ENCODE measurements at places on chromosomes 5 and 9.

DNA sequence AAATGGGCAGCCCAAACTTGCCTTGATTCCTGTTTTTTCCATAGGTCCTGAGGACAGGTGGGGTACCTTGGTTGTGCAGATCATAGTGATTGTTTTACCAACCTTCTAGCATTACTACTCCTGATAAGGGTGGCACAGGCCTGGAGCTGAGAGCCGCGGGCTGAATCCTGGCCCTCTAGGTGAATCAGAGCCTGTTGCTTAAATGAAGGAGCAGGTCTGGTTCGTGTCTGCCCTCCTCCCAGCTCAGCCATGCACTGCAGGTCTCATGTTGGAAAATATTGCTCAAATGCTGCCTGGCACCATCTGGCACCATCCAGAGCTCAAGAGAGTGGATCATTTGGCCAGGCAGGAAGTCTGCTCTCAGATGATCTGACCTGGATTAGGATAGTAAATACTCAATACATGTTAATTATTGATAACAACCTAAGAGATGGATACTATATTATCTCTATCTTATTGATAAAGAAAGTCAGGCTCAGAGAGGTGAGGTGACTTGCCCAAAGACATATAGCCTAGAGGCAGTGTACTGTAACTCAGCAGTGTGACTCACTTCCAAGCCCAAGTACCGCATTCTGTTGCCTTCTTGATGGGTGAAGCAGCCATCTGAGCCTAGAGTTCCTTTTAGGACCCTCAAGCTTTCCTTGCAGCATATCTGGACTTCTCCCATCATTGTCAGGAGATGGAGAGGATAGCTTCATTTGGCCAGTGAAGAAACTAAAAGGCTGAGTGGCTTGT, 104.3 kb upstream of the PITX1 start:
- no peak for DNase-seq

DNA sequence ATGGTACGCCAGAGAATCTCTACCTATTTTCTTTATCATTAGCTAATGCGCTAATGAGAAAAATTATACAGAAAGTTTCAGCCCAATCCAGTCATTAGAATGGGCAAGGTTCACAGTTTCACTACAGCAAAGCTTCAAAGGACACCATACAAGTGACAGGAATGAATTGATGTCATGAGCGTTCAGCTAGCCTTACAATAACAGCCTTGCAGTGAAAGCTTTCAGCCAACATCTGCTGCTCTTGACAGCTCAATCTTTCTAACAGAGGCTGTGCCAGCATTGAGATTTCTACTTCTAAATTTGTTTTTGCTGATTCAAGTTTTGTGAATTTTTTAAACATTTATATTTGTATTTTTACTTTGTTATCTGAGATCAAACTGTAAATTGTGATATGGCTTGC, 302.4 kb upstream of the FAM174A start:
- DNase-seq, result no peak

DNA sequence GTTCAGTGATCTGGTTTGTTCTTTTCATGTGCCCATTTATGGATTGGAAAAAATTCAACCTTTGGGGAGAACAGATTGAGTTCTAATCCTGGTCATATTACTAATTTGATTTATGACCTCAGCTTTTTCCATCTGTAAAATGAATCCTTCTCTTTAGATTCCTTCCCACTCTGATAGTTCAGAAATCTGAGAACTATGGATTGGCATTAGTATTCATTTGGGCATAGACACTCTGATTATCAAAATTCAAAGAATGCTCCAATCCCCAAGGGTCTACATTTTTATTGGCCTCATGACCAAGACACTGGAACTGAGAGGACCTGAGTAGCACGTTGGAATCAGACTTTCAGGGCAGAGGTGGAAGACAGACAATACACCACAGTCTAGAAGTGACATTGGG, 405.9 kb upstream of the PAPPA start:
- no peak for DNase-seq

DNA sequence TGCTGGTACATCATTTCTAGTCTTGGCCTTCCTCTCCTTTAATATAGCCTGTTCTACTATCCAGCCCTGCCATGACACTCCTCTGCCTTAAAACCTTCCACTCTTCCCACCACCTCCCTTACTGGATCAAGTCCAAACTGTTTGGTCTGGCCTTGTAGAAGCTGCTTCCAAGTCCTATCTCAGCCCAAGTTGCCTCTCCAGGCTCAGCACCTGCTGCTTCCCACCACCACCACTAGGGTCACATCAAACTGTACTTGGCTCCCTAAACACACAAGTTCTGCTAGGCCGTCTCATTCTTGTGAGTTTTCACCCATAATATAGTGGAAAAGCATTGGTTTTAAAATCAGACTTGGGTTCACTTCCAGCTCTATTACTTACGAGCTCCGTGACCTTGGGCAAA, 1.4 kb downstream of the NDUFA8 start:
- peak; percentile 39 for DNase-seq

DNA sequence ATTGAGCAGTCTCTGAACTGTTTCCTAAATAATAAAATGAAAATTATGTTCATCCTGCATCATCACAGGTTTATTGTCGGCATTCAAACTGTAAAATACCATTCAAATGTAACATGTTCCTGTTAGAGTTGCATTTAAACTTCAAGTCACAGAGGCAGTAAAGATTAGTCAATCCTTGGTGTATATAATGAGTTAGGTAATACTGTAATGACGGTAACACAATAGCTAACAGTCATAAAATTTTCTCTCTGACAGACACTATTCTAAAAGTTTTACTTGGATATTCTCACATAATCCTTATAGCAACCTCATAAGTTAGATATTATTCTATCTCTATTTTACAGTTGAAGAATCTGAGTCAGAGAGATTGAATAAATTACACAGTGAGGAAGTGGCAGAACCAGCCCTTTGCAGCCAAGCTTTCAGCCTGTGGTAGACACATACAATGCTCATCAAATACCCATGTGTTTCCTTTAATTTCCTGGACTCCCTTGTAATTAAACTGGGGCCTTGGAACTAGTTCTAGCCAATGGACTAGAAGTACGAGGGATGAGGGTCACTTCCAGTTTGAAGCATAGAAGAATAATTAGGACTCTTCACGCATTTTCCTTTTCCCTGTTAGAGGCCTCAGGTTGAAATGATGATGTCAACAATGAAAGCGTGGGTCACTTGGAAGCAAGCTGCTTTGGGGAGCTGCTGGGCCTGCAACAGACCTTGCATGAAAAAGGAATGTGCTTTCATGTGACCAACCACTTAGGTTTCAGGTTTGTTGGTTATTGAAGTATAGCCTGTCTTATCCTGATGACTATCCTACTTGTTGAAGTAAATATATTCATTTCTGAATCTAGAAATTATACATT, 12.3 kb upstream of the CAST start:
- peak; percentile 74 for DNase-seq

GRCh38 chr9:124462739-124463138, 12.5 kb downstream of the ADGRD2 start:
- DNase-seq, result no peak

- no peak for DNase-seq
These were observed 14.4 kb downstream of the ADAMTS19 start for GRCh38 chr5:129474544-129474943.

DNA sequence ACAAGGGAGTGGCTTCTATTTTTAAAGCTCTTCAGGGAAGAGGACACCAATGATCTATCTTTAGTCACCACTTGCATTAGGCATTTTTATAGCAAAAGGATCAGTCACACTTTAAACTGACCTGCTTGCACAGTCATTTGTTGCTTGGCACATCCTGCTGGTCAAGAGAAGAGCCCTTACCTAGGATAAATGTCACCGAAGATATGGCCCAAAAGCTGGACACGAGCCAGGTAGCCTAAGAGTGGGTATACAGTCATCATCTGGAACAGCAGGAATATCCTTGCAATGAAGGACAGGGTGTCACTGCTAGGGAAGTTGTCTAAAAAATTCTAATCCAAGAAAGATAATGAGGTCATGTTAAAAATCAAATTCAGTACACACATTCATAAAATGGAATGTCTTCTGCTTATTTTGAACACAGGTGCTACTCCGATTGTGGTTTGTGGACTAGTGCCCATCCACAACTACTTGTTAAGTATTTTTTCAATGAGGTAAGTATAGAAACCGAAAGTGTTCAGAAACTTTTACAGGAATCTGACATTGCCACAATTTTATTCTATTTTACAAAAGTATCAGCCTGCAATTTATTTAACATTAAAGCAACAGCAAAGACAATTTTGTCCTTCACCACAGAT, 78.4 kb downstream of the SLC38A9 start:
- no peak for DNase-seq
